ENCODE measurements at places on chromosomes 11 and 22.

GRCh38 chr11:122494221-122494620 is 161.3 kb upstream of the UBASH3B start:
- DNase-seq = no peak

DNA sequence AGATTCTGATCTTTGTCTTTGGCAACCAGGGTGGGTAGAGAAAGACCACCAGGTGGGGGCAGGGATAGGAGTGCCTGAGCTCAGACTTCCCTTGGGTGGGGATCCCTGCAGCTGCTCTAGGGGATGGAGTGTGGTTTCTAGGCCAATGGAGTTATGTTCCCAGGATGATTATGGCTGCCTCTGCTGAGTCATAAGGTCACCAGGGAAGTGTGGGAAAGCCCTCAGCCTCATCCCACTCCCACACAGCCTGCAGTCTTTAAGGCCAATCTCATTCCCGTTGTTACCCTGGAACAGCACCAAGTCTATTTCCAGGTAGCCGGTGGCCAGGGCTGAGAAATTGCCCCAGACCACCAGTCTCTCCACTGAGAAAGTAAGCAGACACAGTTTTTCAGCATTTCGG is 2269.3 kb upstream of the RAG2 start:
- DNase-seq = no peak

DNA sequence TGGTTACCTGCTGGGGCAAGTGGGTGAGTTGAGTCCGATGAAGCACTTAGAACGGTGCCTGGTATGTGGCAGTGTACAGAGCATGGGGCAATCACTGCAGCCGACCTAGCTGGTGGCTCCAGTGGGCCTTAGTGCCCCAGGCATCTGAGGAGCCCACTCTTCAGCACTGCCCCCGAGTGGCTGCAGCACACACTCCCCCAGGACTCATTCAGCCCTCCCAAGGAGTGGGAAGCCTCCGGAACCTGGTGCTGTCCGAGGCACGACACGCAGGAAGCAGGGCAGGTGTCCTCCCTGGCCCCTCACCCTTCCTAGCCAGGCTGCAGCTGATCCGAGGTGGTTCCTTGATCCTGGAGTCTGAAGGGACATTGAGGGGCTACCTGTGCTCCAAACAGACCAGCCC is 42.4 kb upstream of the PRODH start:
- DNase-seq = no peak

GRCh38 chr11:100557830-100558611 is 129.1 kb upstream of the ARHGAP42 start:
- DNase-seq = no peak

DNA sequence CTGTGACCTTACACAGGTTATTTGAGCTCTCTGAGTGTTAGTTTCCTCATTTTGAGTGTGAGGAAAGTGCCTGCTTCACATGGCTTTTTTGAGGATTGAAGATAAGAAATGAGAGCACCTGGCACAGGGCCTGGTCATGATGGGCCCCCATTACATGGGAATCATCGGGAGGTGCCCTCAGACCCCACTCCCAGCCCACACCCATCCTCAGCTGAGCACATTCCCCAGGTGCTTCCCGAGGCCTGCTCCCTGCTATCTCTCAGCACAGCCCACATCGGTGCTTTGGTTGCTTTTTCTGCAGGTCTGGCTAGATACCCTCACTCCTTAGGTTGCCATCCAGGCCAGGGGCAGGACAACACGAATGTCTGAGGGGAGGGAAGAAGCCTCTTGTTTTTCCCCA is 16.6 kb downstream of the DGAT2 start:
- DNase-seq = no peak

DNA sequence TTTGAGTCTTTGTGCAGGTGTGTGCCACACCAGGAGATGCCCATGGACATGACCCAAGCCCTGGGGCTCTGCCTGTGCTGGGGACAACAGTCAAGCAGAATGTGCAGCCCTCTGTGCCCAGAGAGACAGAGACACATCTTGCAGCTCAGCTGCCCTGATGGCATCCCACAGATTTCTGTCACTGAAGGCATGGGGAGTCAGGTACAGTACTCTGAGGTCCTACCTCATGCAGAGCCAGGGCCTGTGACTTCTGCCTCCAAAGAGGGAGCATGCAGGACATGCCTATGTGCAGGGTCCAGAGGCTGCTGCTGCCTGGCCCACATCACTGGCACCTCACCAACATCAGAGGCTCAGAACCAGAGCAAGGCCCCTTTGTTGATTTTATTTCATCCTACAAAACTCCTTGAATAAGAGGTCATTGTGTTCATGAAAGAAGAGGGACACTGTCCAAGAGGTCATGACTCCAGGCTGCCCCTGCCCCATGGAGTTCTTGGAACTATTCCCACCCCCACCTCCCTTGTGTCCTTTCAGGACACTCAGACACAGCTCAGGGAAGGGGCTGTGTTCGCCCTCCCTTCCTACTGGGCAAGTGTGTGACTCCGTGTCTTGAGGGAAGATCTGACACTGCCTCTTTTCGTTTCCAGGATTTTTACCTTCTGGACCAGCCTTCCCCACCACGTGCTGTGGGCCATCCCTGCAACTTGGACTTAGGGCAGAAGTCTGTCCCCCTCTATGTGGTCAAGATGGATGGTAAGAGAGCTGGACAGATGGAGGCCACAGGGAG is 62.3 kb downstream of the BTG4 start:
- DNase-seq = no peak

DNA sequence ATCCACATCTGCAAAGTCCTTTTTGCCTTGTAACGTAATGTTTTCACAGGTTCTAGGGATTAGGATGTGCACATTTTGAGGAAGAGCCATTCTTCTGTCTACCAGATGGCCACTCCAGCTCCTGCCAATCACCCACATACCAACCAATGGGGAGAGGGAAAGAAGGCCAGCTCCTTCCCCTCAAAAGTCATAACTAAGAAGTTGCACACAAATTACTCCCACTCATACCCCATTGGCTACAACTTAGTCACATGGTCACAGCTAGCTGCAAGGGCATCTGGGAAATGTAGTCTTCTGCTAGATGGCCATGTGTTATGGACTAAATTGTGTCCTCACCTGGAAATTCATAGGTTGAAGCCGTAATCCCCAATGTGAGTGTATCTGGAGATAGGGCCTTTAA is 15.4 kb upstream of the MYOD1 start:
- DNase-seq = no peak

GRCh38 chr11:18540207-18541009 is 13.7 kb upstream of the TSG101 start:
- DNase-seq = no peak

- DNase-seq = no peak
Measured at GRCh38 chr11:66414120-66414934, 6.5 kb upstream of the NPAS4 start.

DNA sequence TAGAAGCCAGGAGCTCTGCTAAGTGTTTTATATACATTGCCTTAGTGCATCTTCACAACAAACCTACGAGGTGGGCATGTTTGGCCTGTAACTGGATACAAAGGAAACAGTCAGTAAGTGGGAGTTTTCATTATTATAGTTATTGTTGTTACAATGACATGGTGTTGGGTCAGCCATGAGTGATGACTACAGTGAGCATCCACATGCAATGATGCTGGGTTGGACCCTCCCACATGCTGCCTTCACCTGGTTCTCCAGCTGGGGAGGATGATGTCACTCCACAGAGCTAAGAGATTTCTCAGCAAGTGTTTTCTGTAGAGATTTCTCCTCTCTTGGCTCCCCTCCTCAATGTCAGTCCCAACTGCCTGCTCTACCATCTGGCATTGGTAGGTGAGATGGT is 59.3 kb downstream of the EHF start:
- DNase-seq = no peak

- DNase-seq = peak; percentile 51
Measured at GRCh38 chr22:39254789-39255298, 10.1 kb upstream of the PDGFB start.

DNA sequence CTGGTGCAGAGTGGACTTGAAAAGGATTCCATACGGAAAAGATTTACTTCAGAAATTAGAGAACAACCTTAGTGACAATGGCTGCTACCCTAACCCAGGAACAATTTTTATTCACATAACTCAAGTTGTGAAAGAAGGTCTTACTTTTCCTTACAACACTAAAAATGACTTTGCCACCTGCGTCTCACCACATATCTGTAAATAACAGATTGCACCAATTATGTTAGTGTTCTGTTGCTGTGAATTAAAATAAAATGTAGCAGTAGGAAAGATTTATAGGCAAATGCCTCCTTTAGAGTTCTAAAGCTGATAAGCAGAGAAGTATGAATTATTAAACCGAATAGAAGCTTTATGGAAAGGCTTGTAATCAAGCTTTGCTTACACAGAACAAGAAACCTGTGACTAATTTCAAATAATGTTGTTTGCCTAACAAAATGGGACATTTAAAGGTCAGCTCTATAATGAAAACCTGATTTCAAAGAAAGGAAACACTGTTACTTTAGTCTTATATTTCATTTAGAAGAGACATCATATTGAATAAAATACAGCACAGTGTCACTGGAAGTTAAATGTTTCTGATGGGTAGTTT is 2237.8 kb downstream of the LRRC4C start:
- no peak for DNase-seq

DNA sequence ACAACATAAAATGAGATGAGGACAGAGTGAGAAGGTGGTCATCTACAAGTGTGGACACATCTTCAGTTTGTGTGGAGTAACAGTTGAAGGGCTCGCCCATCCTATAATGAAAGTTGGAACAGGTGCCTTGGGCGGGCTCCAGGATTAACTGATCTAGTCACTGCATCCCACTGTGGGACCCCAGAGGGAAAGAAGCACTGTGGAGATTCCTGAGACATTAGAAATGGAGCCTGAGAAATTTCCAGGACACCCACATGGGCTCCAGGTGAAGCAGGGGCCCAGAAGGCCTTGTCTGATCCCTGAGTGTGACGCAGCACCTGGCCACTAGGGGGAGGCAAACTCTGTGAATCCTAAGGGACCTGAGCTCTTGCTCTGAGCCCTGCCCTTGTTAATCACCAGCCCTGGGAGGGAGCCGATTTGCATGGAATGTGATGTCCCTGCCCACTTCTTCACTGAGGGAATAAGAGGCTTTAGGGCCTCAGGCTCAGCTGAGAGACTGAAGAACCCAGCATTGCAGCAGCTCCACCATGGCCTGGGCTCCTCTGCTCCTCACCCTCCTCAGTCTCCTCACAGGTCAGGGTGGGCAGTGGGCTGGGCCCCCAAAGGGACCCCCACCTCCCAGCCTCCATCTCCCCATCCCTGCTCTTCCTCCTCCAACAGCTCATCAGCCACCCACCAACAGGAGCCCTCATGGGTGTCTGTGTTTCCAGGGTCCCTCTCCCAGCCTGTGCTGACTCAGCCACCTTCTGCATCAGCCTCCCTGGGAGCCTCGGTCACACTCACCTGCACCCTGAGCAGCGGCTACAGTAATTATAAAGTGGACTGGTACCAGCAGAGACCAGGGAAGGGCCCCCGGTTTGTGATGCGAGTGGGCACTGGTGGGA is 98.4 kb downstream of the VPREB1 start:
- peak; percentile 68 for DNase-seq

- DNase-seq = no peak
Measured at GRCh38 chr11:61616434-61616833, 35.6 kb upstream of the SYT7 start.

GRCh38 chr11:62172294-62172693 is 17.7 kb upstream of the SCGB1D1 start:
- no peak for DNase-seq

DNA sequence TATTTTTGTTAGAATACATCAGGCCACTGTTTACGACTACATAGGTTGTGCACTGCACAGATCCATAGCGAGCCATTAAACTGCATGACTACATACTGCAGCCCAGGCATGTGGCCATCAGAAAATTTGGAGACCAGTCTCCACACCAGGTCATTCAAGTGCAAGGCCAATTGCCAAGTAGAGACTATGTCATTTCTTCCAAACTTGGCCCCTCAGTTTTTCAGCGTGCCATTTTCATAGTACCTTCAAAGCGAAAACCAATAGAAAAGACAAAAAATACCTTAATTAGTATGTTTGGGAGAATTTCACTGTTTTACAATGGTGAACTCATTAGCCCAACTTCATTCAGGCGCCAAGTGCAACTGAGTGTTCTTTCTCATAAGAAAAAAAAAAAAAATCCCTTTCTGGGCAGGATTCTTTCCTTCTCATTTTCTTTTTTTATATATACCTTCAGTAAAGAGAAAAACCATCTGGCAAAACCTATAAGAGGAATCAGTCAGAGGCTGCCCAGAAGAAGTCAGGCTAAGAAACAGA is 30.4 kb downstream of the PAMR1 start:
- no peak for DNase-seq

DNA sequence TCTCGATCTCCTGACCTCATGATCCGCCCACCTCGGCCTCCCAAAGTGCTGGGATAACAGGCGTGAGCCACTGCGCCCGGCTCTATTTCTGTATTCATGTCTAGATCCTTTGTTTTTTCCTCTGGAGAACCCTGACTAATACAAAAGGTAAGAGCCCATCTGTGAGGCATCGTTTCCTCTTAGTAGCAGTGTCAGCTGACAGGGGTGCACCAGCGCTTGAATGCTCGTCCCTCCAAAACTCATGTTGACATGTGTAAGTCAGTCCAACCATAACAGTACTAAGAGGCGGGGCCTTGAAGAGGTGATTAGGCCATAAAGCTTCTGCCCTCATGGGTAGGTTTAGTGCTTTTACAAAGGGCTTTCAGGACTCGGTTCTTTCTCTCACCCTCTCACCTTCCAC is 470.1 kb upstream of the B3GAT1 start:
- DNase-seq = no peak

- no peak for DNase-seq
Measured at GRCh38 chr11:116976941-116977570, 121.2 kb downstream of the SIK3 start.

DNA sequence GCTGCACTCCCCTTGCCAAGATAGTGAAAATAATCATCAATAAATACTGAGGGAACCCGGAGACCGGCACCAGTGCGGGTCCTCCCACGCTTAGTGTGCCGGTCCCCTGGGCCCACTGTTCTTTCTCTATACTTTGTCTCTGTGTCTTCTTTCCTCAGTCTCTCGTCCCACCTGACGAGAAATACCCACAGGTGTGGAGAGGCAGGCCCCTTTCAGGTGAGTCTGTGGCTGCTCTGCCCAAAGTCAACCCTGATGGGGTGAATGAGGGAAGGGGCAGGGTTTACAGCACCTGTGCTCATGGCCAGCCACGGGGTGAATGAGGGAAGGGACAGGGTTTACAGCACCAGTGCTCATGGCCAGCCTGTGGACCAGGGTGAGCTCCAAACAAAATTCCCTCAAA is 4.7 kb downstream of the BET1L start:
- DNase-seq = peak; percentile 1

GRCh38 chr22:20113551-20114310 is 2.2 kb upstream of the RANBP1 start:
- no peak for DNase-seq

GRCh38 chr11:117177534-117178209 is 871 bp upstream of the SIDT2 start:
- no peak for DNase-seq

DNA sequence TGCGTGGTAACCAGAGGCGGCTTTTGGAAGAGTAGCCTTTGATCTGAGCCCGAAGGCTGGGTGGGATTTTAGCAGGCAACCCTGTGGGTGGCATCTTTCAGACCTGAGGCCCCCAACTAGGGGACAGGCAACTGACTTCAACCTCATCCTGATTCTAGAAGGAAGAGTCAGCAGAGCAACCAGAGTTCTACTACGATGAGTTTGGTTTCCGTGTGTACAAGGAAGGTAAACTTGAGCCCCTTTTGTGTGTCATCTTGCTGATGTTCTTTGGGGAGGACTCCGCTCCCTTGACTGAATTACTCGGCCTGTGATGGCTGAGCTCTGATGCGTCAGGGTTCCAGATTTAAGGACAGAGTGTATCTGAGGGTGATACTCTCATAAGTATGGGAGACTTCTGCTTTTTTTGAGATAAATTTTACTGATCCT is 31.6 kb downstream of the SGSM3 start:
- peak; percentile 17 for DNase-seq
